ENCODE measurements at places on chromosomes 7 and 10.

DNA sequence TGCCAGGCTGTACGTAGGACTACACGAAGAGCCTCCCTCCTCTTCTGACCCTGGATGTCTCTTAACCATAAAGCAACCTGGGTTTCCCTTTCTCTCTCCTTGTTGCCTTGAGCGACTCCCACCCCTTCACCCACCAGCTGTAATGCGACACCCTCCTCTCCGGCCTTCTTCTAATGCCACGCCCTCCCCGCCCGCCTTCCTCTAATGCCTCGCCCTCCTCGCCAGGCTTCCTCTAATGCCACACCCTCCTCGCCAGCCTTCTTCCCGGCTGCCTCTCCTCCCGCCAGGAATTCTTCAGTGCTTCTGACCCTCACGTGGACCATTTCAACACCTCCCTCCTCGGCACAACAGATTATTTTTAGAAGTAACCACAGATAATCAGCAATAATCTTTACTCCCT, 348.5 kb upstream of the SHH start:
- DNase-seq: no peak

GRCh38 chr10:24390146-24390700, 181.3 kb downstream of the KIAA1217 start:
- no peak for DNase-seq

GRCh38 chr7:100914208-100914878, 18.7 kb upstream of the ACHE start:
- no peak for DNase-seq

DNA sequence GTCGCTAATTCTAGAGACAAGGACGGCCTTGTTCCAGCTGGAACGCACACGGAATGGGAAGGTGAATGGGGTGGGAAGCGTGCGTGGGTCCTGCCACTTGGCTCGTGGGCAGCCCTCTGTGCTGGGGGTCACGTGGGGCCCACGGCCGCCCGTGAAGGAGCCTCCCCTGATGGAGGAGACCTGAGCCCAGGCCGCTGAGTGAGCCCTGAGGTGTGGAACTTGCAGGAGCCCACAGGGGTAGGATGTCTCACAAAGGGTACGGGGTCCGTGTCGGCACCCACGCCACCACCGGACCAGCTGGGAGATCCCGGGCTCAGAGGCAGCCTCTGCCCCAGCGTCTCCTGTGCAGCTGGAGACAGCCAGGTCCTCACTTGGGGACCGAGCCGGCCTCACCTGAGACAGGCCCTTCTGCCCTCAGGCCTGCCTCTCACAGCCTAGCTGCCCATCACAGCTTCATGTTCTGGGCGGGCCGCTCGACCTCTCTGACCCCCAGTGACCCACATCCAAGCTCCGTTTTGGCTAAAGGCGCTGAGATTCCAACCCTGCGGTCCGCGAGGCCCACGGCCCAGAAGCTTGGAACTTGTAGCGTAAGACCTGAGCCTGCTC, 84.8 kb downstream of the FOXL3 start:
- no peak for DNase-seq

GRCh38 chr10:100826661-100826982, 81.2 kb downstream of the PAX2 start:
- DNase-seq: no peak

GRCh38 chr10:132007681-132008080, 26.0 kb upstream of the BNIP3 start:
- no peak for DNase-seq

GRCh38 chr10:132946311-132946710, 3.9 kb upstream of the CFAP46 start:
- DNase-seq: no peak

GRCh38 chr10:70726909-70727495, 54.7 kb downstream of the ADAMTS14 start:
- DNase-seq: no peak

GRCh38 chr7:24578052-24578451, 4.8 kb downstream of the PALS2 start:
- no peak for DNase-seq

- DNase-seq: no peak
These were observed 50.1 kb upstream of the TMEM72 start for GRCh38 chr10:44860811-44861736.

GRCh38 chr10:115744089-115744488, 528.9 kb downstream of the GFRA1 start:
- no peak for DNase-seq

GRCh38 chr10:59582780-59583179, 126.9 kb downstream of the SLC16A9 start:
- DNase-seq: no peak

GRCh38 chr10:12372846-12373245, 23.5 kb downstream of the CAMK1D start:
- DNase-seq: no peak

- DNase-seq: peak; percentile 20
These were observed 98.2 kb downstream of the ANLN start for GRCh38 chr7:36487756-36488336.

DNA sequence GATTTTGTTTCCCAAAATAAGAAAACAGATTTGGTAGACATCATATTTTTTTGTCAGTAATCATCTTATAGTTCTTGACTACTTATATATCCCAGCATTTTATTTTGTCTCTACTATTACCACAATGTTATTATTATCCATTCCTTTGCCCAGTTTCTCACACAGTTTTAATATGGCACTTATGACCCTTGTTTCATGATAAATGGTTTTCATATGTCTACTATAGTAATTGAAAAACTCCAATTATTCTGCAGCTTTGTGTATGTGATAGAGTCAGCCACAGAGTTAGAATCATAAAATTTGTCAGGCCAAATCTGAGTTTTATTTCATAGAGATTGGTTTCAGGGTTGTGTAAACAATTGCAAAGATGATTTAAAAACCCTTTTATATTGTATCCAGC, 203.9 kb downstream of the MALRD1 start:
- no peak for DNase-seq

DNA sequence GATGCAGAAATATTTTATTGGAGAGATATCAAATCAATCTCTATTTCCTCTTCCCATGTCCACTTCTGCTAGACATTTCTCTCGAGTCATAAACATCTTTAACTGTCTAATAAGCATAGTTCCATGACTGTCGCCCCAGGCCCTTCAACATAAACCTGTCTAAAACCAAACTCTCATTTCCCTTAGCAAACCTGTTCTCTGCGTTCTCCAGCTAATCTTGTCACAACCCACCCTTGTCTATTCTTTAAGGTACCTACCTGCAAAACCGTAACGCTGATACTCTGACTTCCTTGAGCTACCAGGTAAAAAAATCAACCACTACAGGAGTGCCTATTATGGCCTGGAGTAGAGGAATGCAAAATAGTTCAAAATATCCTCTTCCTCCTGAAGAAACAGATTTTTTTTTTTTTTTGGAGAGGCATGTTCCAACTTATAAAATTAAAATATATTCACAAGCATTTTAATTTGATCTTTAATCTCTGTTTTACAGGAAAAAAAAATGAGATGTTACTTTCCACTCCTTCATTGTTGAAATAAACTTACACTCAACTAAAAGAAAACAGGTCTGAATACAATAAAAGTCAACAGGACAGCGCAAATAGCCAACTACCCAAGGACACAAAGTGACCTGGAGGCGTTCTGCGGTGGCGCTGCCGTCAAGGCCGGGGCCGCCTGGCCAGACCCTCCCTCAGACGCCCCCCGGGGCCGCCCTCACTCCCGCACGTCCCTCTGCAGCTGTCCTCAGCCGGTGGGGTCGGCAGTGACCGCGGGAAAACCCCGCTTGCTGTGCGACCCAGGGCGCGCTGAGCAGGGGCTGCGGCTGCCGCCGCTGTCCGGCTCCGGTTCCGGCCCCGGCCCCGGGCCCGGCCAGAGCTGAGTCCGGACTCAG, 765 bp downstream of the SLC25A40 start:
- peak; percentile 17 for DNase-seq

GRCh38 chr10:7192831-7193361, 217.9 kb downstream of the SFMBT2 start:
- peak; percentile 36 for DNase-seq

GRCh38 chr7:82234457-82235049, 209.0 kb downstream of the CACNA2D1 start:
- no peak for DNase-seq

DNA sequence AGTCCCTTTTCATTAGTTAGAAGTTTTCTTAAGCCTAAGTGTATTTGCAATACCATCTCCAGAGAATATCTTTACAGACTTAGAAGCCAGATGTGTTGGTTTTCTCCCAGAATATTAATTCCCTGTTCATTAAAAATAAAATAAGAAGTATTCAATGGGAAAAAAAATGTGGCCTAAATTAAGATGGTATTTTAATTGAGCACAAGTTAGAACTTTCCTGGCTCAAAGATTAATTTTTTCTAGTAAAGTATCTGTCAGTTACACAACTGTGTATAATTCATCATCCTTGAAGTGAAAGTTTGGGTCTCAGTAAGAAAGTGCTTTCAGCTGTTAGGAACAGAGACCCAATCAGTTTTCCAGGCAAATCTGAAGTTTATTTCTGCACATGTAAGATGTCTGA, 1179.5 kb upstream of the C7orf33 start:
- no peak for DNase-seq

DNA sequence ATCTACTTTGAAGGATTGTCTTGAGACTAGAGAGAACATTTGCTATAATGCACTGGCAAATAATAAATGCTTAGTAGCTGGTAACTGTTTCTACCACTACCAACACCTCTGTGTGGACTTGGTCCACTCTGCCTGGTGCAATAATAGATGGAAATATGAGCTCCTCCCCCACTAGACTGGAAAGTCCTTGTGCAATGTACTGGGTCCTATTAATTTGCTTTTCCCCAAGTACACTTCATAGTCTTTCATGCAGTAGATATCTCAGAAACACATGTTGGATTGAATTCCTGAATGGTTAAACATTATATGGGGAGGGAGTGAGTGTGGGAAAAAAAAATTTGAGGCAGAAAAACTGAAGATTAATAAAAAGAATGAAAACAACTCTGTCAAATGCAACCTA, 119.3 kb downstream of the C10orf90 start:
- no peak for DNase-seq

- no peak for DNase-seq
These were observed 96.4 kb upstream of the CACNA2D1 start for GRCh38 chr7:82539969-82540368.

DNA sequence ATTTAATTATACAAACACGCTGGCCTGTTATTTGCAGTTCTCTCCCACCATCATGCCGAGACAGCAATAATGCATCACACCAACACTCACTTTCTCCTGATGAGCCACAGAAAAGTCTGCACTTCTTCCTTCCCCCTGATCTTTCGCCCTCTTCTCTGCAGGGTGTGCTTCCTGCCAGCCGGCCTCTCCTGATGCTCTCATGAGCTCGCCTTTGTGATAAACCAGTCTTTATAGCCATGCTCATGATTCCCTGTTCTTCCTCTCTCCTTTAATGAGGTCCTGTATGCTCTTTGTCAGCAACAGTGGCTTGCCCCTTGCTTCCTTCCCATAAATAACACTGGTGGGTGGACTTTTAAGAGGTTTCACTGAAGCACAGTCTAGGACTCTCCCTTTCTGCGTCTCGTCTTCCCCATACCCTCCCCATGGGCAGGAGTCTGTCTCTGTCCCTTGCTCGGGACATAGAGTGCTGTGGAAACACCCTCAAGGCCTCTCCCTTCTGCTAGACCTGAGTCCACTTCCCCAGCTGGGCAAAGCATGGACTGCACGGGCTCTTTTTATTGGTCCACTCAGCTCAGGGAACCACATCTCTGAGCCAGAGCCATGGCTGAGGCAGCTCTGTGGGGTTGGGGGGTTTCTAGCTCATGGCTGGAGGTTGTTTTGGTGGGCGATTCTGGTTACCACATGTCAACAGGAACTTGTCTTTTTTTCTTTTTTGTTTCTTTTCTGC, 133.9 kb downstream of the C10orf105 start:
- DNase-seq: no peak

DNA sequence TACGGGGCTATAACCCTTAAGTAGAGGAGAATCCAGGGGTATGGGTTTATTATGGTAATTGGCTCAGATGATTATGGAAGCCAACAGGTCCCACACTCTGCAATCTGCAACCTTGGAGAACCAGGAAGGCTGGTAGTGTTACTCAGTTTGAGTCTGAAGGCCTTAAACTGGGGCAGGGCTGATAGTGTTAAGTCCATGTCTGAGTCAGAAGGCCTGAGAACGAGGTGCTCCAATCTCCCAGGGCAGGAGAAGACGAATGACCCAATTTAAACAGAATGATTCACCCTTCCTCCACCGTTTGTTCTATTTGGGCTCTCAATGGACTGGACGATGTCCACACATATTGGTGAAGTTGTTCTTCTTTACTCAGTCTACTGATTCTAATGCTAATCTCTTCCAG, 244.5 kb upstream of the PTER start:
- no peak for DNase-seq

DNA sequence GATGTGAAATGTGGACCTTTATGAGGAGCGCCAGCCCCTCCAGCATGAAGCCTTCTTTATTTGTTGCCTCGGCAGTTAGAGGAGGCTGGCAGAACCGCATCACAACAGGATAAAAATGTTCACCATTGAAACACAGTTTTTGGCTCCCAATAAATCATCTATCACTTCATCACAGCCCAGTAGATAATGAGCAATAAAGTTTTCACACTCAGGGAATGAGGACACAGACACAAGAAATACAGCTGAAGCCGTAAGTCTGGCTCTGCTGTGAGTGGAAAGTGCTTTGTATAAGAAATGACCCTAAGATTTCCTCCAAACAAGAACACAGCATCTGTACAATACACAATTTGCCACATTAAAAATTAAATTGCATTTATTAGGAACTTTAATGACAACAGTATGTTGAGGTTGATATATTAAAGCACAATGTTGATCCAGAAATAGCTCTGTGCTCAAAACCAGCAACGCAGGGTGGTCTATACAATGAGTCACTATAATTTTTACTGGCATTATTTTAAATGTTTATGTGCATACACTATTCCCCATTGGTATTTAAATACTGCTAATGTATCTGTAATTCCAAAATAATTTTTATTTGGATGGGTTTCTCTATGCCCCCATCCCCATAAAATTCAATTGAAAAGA, 301.8 kb upstream of the MGMT start:
- DNase-seq: no peak

- no peak for DNase-seq
These were observed at the start of gene C10orf105 for GRCh38 chr10:71719464-71720201. TSS of gene C10orf105 (minus strand) at chr10:71719778. CDS start at chr10:71716337, 3,441 bp downstream.

DNA sequence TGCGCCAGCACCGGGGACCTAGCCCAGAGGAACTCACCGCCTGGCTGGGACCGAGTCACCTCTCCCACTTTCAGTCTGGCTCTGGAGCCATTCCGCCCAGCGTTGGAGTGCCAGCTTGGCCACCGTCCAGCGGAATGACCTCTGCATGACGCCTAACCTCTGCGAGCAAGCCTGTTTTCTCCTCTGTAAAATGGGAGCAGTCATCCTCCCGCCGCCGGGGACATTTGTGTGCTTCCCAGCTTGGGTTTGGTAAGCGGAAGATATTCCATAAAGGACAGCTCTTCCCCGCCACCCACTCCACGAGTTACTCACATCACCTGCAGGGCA, 1.3 kb upstream of the ZCCHC24 start:
- no peak for DNase-seq

GRCh38 chr10:91167406-91167805, 53.1 kb upstream of the PCGF5 start:
- no peak for DNase-seq
